Spinal cord (tissue), 10 donors: ENCODE measurements at places on chromosomes 13 and 19.

DNA sequence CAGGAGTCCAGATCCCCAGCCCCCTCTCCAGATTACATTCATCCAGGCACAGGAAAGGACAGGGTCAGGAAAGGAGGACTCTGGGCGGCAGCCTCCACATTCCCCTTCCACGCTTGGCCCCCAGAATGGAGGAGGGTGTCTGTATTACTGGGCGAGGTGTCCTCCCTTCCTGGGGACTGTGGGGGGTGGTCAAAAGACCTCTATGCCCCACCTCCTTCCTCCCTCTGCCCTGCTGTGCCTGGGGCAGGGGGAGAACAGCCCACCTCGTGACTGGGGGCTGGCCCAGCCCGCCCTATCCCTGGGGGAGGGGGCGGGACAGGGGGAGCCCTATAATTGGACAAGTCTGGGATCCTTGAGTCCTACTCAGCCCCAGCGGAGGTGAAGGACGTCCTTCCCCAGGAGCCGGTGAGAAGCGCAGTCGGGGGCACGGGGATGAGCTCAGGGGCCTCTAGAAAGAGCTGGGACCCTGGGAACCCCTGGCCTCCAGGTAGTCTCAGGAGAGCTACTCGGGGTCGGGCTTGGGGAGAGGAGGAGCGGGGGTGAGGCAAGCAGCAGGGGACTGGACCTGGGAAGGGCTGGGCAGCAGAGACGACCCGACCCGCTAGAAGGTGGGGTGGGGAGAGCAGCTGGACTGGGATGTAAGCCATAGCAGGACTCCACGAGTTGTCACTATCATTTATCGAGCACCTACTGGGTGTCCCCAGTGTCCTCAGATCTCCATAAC lies at the start of gene APOE:
Gene APOE, plus strand, starts transcription at position 360 of the 724 bp plus-strand sequence. CDS start 829 bp downstream, outside the sequence.
- peaks cover 49% of the 10 kb centered on the region for H3K4me1 ChIP-seq
- H3K36me3 ChIP-seq, result peaks cover 49% of the 10 kb centered on the region
- DNase-seq, result peak; percentile 71
- H3K27me3 ChIP-seq, result peaks cover 14% of the 10 kb centered on the region
- peak within 1 kb of the TSS; percentile 76 for H3K27ac ChIP-seq

DNA sequence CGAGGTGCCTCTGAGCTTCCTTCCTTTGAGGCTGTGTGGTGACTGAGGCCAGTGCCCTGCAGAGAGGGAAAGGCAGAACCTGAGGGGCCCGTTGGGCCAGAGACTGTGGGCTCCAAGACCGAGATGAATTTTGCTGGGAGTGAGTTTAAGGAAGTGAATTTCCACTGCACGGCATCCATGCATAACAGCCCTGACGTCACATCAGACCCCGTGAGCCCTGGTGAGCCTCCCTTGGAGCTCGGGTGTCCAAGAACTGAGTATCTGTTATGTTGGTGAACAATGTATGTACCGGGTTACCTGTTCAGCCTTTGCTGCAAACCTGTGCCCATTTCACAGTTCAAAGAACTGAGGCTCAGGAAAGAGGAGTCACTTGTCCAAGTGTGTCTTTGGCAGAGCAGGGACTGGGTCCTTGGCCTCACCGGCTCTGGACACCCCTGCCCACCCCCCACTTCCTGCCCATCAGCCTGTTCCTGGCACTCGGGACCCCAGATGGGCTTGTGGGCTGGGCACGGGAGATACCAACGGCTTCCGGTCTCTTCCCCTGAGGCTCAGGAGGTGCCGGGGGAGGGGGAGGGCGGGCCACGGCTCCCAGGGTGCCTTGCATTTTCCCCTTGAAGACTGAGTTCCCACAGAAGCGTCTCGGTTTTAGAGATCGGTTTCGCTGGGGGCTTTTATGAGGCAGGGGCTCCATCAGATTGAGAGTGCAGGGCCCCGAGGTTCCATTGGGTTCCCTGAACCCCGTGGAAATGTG lies 33.7 kb downstream of the NFILZ start:
- no peaks in the 10 kb centered on the region for H3K27me3 ChIP-seq
- no peak overlapping the region for H3K27ac ChIP-seq
- H3K36me3 ChIP-seq, result no peaks in the 10 kb centered on the region
- no peak overlapping the region for H3K4me3 ChIP-seq
- DNase-seq, result no peak

- no peaks in the 10 kb centered on the region for H3K27me3 ChIP-seq
- no peak for DNase-seq
- no peaks in the 10 kb centered on the region for H3K36me3 ChIP-seq
- no peak overlapping the region for H3K27ac ChIP-seq
Observed at GRCh38 chr19:13401388-13401787, 104.9 kb downstream of the CACNA1A start.

GRCh38 chr13:73325723-73326558 lies 267.1 kb downstream of the KLF5 start:
- no peak overlapping the region for H3K27ac ChIP-seq
- H3K27me3 ChIP-seq, result no peaks in the 10 kb centered on the region
- H3K4me1 ChIP-seq, result no peaks in the 10 kb centered on the region
- H3K4me3 ChIP-seq, result no peak overlapping the region
- DNase-seq, result no peak
- no peaks in the 10 kb centered on the region for H3K36me3 ChIP-seq
